ENCODE measurements at places on chromosomes 2 and 18. TPM values are rescaled to one million over a fixed set of nuclear protein-coding genes. Genes with fewer than 3 reads are reported as not detected.

Gene NOL4
- total RNA-seq, result not detected

Gene COLEC11
- 0.34 TPM for total RNA-seq

Gene HOXD3
- not detected for total RNA-seq

Gene ZNF24
- 58.7 TPM for total RNA-seq

Gene DSG1
- total RNA-seq, result not detected

Gene MYO1B
- total RNA-seq, result 2.2 TPM

All from activated naive CD4-positive, alpha-beta T cell treated with anti-CD3 and anti-CD28 coated beads, Interleukin-2, amount 10 ng/mL, durations not matched to agents 5 hours and 36 hours (primary cell).